Memory B cell (primary cell): ENCODE measurements at places on chromosomes 3 and 15.

GRCh38 chr3:132062535-132062934 is 27.7 kb upstream of the CPNE4 start:
- peaks cover 3% of the 10 kb centered on the region for H3K27me3 ChIP-seq
- H3K4me3 ChIP-seq = no peak overlapping the region
- H3K4me1 ChIP-seq = no peaks in the 10 kb centered on the region
- DNase-seq = no peak

DNA sequence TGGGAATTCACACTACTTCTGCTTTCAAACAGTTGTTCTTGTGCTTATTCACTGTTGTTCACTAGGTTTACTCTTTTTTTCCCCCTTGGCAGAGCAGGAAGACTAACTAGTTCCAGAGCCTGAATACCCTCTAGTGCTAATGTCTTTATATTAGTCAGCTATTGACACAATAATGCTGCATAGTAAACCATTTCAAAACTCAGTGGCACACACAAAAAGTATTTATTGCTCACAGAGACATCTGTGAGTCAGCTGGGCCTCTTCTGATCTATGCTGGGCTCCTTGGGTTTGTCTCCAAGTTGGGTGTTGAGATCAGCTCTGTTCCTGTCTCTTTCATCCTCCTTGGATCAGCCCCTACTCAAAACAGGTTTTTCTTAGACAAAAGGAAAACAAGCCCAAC is 51.1 kb downstream of the RSRC1 start:
- no peak for DNase-seq
- H3K36me3 ChIP-seq = peaks cover 25% of the 10 kb centered on the region
- no peak overlapping the region for H3K27ac ChIP-seq
- no peaks in the 10 kb centered on the region for H3K27me3 ChIP-seq
- H3K4me3 ChIP-seq = no peak overlapping the region

DNA sequence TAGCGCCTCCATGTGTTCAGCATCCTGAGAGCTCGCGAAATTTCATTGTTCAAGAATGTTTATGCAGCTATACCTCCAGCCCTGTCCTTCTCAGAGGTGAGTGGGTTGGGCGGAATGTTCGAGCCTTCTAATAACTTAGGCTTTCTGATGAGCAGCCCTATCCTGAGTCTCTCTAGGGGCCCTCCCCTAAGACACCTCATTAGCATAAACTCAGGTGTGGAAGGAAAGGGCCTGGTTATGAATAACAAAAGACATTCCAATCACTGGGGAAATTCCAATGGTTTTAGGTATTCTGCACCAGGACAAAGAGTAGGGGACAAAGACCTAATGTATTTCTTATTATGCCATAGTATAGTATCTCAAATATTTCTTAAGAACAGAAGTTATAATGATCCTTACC is 138.1 kb upstream of the PDZRN3 start:
- no peaks in the 10 kb centered on the region for H3K36me3 ChIP-seq
- no peaks in the 10 kb centered on the region for H3K27me3 ChIP-seq
- DNase-seq = no peak
- no peak overlapping the region for H3K27ac ChIP-seq

DNA sequence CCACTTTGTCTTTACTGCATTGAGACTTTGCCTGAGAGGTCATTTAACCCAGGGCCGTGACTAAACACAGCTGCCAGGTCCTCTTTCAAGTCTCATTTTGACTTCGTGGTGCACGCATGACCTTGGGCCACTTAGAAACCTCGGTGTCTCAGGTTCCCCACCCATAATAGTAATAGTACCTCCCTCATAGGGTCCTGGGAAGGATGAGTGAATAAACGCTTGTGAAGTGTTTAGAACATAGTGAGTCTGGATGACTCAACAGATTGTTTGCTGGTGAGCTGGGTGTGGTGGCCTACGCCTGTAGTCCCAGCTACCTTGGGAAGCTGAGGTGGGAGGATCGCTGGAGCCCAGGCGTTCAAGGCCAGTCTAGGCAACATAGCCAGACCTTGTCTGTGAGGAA is 56.3 kb downstream of the BDH1 start:
- peaks cover 5% of the 10 kb centered on the region for H3K27me3 ChIP-seq
- no peak for DNase-seq
- no peaks in the 10 kb centered on the region for H3K36me3 ChIP-seq
- H3K27ac ChIP-seq = no peak overlapping the region

DNA sequence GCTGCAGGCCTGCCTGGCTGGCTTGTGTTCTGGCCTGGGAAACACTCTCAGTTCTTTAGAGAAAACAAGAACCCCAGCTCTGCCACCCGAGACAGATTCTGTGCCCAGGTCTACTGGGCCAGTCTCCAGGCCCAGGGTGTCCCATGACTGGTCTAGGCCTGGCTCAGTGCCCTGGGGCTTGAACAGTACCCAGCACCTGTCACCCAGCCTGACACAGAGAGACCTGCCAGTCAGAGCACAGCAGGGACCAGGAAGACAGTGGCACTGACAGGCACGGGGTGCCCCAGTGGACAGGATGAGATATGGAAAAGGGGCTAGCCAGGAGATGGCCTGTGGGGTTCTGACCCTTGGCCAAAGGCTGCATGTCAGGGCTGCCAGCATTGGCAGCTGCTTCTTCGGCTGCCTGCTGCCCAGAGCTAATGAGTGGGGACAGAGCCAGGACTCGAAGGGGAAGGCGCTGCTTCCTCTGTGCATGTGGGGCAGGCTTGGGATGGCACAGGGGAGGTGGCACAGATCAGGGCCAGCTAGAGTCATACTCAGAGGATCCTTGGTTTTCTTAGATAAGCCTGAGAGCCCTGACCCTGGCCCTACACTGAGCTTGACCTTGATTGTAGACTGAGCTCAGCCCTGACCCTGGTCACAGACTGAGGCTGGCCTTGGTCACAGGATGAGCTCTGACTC is 15.1 kb downstream of the CCDC33 start:
- no peak overlapping the region for H3K27ac ChIP-seq
- DNase-seq = no peak
- peaks cover 2% of the 10 kb centered on the region for H3K36me3 ChIP-seq
- H3K4me1 ChIP-seq = peaks cover 3% of the 10 kb centered on the region
- H3K4me3 ChIP-seq = no peak overlapping the region
- peaks cover 12% of the 10 kb centered on the region for H3K27me3 ChIP-seq

GRCh38 chr3:46922426-46922825 is 44.9 kb downstream of the PTH1R start:
- peaks cover 28% of the 10 kb centered on the region for H3K4me1 ChIP-seq
- no peak overlapping the region for H3K4me3 ChIP-seq
- no peak for DNase-seq
- peaks cover 30% of the 10 kb centered on the region for H3K36me3 ChIP-seq
- H3K27ac ChIP-seq = no peak overlapping the region

DNA sequence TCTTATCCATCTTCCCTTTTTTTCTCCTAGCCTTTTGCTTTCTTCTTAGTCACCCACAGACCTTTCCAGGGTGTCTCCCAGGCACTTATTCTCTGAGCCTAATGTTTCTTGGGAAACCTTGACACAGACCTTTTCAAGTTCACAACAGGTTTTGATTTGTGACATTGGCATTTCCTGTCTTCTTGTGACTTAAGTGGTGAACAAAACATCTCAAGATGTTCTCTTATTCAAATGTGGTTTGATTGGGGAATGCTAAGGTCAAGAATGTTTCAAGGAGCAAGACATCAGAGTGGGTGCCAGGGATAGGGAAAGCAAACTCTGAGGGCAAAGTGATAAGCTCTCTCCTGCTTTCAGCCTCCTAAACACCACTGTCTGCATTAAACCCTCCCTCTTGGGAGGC is 68.2 kb upstream of the GSK3B start:
- peaks cover 1% of the 10 kb centered on the region for H3K27me3 ChIP-seq
- H3K36me3 ChIP-seq = no peaks in the 10 kb centered on the region
- H3K4me3 ChIP-seq = no peak overlapping the region

GRCh38 chr3:141368925-141369794 is 856 bp downstream of the ZBTB38 start:
- H3K4me1 ChIP-seq = peaks cover 13% of the 10 kb centered on the region
- H3K27me3 ChIP-seq = no peaks in the 10 kb centered on the region
- peak overlapping the region; percentile 85 for H3K27ac ChIP-seq
- peaks cover 2% of the 10 kb centered on the region for H3K36me3 ChIP-seq

GRCh38 chr3:196557236-196557635 is 11.1 kb downstream of the WDR53 start:
- H3K4me1 ChIP-seq = peaks cover 16% of the 10 kb centered on the region
- H3K27me3 ChIP-seq = no peaks in the 10 kb centered on the region
- H3K27ac ChIP-seq = no peak overlapping the region
- no peak overlapping the region for H3K4me3 ChIP-seq
- no peak for DNase-seq

DNA sequence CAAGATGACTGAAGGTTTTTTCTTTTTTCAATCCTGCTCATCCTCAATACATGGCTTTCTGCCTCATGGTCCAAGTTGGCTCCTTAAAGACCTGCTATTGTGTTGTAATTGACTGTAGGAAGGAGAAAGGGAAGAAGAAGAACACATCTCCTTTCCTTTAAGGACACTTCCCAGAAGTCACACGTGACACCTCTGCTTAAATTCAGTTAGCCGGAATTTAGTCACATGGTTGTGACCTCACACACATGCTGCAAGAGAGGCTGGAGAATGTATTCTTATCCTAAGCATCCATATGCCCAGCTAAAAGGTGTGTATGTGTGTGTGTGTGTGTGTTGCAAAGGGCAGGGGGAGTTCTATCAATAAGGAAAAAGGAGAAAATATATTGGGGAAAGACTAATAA is 185.8 kb upstream of the IL12A start:
- H3K4me1 ChIP-seq = no peaks in the 10 kb centered on the region
- H3K27me3 ChIP-seq = peaks cover 6% of the 10 kb centered on the region
- no peak overlapping the region for H3K4me3 ChIP-seq
- no peak overlapping the region for H3K27ac ChIP-seq

DNA sequence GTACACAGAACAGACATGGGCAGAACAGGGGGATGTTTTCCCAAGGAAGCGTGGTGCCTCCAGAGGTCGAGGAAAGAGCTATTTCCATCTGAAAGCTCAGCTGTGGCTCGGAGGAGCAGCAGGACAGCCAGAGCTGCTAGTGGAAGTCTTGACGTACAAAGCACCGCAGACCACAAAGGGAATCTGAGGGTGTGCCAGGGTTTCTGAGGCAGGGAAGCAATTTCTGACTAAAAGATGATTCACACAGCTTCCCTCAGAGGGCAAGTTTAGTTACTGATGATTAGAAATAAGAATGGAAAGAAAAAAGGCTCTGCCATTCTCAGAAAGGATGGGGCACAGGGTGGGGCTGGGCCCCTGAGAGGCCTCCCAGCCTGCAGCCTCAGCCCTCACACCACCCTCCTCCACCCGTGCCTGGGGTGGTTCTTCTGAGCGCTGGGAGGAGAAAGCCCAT is 45.8 kb upstream of the SEC13 start:
- peaks cover 18% of the 10 kb centered on the region for H3K4me1 ChIP-seq
- H3K27ac ChIP-seq = no peak overlapping the region
- H3K4me3 ChIP-seq = no peak overlapping the region

DNA sequence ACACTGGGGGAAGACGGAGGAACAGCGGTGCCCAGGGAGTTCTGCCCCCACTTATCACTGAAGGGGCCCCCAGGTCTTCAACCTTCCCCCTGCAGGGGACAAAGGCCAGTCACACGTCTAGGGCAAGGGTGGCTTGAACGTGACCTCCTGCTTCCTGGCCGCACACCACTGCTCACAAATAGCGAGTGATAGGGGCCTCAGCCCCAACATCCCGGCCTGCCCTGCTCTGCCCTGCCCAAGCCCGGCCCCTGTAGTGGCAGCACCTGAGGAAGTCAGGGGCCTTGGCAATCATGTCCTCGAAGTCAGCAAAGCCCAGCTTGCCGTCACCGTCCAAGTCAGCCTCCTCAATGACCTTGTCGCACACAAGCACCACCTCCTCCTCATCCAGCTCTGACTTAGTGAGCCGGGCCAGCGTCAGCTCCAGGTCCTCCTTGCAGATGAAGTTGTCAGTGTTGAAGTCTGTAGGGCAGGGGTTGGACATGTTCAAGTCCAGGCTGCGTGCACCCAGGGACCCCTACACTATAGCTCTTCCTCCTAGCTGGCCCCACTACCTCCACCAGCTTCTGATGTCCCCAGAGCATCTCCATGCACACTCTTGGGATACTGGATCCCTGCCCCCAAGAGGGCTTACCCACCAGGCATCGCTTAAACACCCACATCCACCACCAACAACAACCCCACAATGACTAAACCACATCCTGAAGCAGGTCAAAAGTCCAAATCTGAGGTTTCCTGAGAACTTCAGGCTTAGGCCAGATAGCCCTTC is 13.3 kb downstream of the SH2D7 start:
- no peaks in the 10 kb centered on the region for H3K27me3 ChIP-seq
- no peak overlapping the region for H3K27ac ChIP-seq

- H3K4me1 ChIP-seq = no peaks in the 10 kb centered on the region
- no peaks in the 10 kb centered on the region for H3K36me3 ChIP-seq
- no peak overlapping the region for H3K4me3 ChIP-seq
- H3K27ac ChIP-seq = no peak overlapping the region
Measured at GRCh38 chr3:72957297-72957696, 39.3 kb upstream of the PPP4R2 start.

DNA sequence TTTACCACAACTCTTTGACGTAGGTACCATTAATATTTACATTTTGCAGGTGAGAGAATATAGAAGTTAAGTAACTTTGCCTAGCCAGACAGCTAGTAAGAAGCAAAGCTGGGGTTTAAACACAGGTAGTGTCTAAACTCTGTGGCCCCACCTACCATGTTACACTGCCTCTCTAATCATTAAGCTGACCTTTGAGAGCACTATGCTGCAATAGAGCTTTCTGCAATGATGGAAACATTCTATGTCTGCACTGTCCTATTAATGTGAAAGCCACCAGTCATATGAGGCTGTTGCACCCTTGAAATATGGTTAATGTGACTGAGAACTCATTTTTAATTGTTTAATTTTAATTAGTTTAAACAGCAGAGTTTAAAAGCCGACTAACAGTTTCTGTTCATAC is 6.3 kb upstream of the RARB start:
- H3K4me1 ChIP-seq = no peaks in the 10 kb centered on the region
- no peaks in the 10 kb centered on the region for H3K36me3 ChIP-seq
- no peak overlapping the region for H3K4me3 ChIP-seq

GRCh38 chr15:74540161-74540760 is 759 bp upstream of the ARID3B start:
- H3K36me3 ChIP-seq = no peaks in the 10 kb centered on the region
- H3K4me3 ChIP-seq = peak overlapping the region; percentile 97
- DNase-seq = peak; percentile 6
- H3K27ac ChIP-seq = peak overlapping the region; percentile 93
- H3K4me1 ChIP-seq = peaks cover 36% of the 10 kb centered on the region
- no peaks in the 10 kb centered on the region for H3K27me3 ChIP-seq

DNA sequence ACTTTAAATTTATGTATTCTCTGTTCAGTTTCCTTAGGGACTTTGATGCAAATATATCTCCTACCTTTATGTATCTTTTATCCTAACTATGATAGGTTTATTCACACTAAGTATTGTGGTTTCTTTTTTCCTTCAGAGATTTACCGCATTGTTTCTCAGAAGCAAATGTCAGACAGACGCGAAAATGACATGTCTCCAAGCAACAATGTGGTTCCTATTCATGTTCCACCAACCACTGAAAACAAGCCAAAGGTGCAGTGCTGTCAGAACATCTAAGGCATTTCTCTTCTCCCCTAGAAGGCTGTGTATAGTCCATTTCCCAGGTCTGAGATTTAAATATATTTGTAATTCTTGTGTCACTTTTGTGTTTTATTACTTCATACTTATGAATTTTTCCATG is 18.3 kb downstream of the RAB11A start:
- no peaks in the 10 kb centered on the region for H3K27me3 ChIP-seq
- H3K4me3 ChIP-seq = no peak overlapping the region
- no peak for DNase-seq
- no peak overlapping the region for H3K27ac ChIP-seq
- peaks cover 28% of the 10 kb centered on the region for H3K36me3 ChIP-seq
- peaks cover 19% of the 10 kb centered on the region for H3K4me1 ChIP-seq
